ENCODE measurements at places on chromosomes 5 and 9. TPM values are rescaled to one million over a fixed set of nuclear protein-coding genes. Genes with fewer than 3 reads are reported as not detected.

DNA sequence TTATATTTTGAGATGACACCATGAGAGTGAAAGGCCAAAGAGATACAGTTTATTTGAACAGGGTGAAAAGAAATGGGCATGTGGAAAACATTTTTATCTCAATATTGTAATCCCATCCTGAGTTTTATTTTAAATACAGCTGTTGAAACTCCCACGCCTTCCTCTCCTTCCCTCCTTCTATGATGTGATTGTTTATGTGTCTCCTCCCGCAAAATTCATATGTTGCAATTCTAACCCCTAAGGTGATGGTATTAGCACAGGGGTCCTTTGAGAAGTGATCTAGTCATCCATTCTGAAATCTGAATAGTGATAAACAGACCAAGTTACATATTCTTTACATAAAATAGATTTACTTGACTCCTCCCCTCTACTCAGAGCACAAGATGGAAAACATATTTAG, 1275.4 kb upstream of the C9orf72 start:
- DNase-seq: no peak

- no peak for DNase-seq
Measured at GRCh38 chr9:37209431-37210386, 89.3 kb downstream of the ZCCHC7 start.

- DNase-seq: no peak
Measured at GRCh38 chr5:100539519-100539918, 4.3 kb downstream of the FAM174A start.

Gene KIAA0825
- 1.3 TPM for polyA plus RNA-seq

GRCh38 chr9:132234535-132234934, 72.7 kb downstream of the NTNG2 start:
- DNase-seq: no peak

All from CD4-positive, CD25-positive, alpha-beta regulatory T cell (primary cell).